ENCODE measurements at places on chromosomes 3 and 15. TPM values are rescaled to one million over a fixed set of nuclear protein-coding genes. Genes with fewer than 3 reads are reported as not detected.
A peak's percentile ranks its signal among the peaks of the same experiment; 100 is the strongest.

Gene DTX3L
- 22.4 TPM for total RNA-seq

Gene KPNA1
- 10.5 TPM for total RNA-seq

GRCh38 chr15:58749532-58750337 is at the start of gene ADAM10:
Gene ADAM10 (minus strand): TSS chr15:58749707. CDS start chr15:58749534, 173 bp downstream.
- DNase-seq: peak; percentile 99

Gene LRRC49
- total RNA-seq: 1.6 TPM

Gene NCEH1
- total RNA-seq: 3.2 TPM

Gene SMCO1
- not detected for total RNA-seq

Gene NR1I2
- 2.4 TPM for total RNA-seq

All from hematopoietic multipotent progenitor cell (in vitro differentiated cells).